Pulmonary artery endothelial cell (primary cell): ENCODE measurements at places on chromosomes 6 and 20. TPM values are rescaled to one million over a fixed set of nuclear protein-coding genes. Genes with fewer than 3 reads are reported as not detected.

DNA sequence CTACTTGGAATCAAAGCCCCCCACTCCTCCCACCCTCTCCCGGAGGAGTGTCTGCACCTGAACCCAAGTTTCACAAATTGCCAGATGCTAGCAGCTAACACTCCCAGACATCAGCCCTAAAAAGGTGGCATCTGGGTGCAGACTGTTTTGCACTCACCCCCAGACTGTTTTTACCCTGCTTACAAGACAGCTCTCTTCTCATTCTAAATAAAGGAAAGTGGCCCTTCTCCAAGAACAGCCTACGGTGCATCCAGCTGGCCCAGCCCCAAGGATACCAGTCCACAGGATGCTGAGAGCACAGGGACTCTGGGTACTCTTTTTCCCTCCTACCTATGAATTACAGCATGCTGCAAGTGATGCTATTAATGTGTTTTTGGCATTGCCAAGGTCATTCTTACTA, 842.0 kb upstream of the FLRT3 start:
- no peak for DNase-seq

GNAS-AS1 gene
- 0.07 and 0.11 TPM in 2 replicates for total RNA-seq

LGSN gene
- total RNA-seq: not detected in 2 replicates

GRCh38 chr6:46175446-46175845, 4.7 kb upstream of the ENPP5 start:
- DNase-seq: no peak

DNA sequence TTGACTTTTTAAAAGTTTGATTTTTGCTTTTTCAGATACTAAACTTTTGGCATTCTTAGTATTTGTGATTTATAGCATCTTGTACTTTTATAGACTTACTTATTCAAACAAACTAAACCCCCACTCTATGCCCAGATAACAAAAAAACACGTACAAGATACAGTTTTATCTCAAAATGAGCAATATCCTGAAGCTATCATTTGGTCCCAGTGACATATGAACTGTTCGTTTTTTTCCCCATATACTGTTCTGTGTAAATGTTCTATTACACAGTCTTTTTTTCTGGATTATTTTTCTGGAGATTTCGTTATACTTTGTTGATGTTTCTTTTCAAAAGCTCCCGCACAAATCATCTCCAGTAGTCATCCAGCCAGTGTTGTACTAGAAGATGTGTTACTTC, 27.3 kb upstream of the SERINC3 start:
- DNase-seq: no peak

DNA sequence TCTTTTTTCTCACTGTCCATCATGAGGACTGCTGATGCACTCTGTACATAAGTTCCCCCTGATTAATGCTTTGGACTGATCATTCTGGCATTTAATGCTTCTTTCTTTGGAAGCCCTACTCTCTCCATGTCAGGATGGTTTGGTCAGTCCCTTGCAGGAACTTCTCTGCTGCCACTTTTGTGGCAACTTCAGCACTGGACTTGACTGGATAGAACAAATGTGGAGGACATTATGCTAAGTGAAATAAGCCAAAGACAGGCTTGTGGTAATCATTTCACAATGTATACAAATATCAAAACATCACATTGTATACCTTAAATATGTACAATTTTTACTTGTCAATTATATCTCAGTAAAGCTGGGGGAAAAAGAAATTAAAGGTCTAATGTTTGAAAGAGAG, 12.2 kb upstream of the BRPF3 start:
- no peak for DNase-seq

MUCL3 gene
- not detected in 2 replicates for total RNA-seq

- DNase-seq: no peak
These were observed 5.6 kb downstream of the RAB23 start for GRCh38 chr6:57216235-57217101.

NKAIN2 gene
- not detected in 2 replicates for total RNA-seq

CLVS2 gene
- not detected in 2 replicates for total RNA-seq

DNA sequence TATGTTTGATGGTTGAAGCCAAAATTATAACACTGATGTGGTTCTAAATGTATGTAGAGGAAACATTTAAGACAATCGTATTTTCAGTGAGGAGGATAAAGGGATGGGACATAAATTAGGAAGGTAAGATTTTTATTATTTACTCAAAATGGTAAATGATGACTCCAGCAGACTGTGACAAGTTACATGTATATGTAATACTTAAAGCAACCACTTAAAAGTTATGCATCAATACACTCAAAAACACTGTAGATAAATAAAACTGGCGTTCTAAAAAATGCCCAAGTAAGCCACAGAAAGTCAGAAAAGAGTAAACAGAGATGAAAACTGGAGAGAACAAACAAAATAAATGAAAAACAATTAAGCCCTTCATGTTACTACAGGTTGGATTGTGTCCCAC, 18.7 kb downstream of the HLA-DMB start:
- DNase-seq: no peak

LAMP5 gene
- 0.14 and 0.59 TPM in 2 replicates for total RNA-seq

DNA sequence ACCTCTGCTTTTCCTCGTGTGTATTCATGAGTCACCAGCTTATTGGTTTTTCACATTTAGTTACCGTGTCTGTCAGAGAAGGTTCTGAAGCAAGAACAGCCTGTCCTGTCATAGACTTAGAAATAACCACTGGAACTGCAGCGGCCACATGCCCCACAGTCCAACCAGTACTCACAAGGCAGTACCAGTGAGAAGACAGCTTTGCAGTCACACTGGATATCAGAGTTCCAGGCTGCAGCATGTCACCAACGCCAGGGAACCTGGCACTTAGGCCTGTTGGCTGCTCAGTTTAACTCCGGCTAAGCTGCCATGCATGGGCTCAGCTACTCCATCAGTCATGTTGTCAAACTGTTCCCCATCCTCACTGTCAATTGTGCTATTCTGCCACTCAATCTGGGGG, 40.1 kb downstream of the ADNP start:
- no peak for DNase-seq

- DNase-seq: no peak
These were observed 111.4 kb downstream of the FYN start for GRCh38 chr6:111761783-111762312.

DNA sequence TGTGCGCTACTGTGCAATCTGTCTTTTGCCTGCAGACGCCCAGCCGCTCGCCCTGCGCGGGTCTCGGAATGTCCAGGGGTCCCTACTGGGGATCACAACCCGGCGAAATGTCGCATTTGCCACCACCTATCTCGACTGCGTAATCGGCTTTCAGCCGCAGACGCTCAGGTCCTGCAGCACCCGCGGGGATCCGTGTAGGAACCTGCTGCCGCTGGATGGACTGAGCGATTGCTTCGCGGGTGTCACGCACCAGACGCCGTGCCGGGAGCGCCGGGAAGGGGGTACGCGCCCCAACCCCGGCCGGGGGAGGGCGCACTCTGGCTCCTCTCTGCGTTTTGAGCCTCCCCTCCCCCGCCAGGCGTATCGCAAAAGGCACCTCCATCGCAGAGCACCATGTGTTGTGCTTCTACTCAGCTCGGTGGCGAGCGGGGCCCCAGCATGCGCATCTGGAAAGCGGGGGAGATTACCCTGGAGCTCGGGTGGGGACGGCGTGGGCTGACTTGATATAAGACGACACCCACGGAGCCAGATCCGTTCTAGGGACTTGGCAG, 747 bp upstream of the PTPRA start:
- no peak for DNase-seq

DNA sequence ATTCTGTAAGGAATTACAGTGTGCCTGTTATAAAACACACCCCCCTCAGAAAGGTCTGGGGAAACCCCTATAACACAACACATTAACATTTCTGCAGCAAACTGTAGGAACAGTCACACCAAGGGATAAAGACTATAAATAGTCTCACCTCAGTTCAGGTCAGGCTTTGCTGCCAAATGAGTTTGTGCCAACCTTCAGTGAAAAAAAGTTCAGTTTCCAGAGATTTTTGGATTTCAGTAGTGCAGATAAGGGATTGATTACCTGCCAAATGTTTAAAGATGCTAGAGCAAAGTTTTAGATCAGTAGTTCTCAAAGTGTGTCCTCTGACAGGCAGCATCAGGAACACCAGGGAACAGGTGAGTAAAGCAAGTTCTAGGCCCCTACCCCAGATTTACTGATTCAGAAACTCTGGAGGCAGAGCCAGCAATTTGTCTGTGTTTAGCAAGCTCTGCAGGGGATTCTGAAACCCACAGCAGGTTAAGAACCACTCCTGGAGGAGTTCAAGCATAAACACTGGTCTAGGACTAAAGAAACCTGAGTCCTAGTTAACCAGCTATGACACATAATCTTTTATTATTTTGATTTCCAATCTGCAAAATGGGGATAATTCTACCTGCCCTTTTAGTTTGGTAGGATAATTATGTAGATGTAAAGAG, 111.0 kb downstream of the RCAN2 start:
- DNase-seq: no peak

- no peak for DNase-seq
These were observed 29.4 kb downstream of the PRR18 start for GRCh38 chr6:166278579-166279392.

DNA sequence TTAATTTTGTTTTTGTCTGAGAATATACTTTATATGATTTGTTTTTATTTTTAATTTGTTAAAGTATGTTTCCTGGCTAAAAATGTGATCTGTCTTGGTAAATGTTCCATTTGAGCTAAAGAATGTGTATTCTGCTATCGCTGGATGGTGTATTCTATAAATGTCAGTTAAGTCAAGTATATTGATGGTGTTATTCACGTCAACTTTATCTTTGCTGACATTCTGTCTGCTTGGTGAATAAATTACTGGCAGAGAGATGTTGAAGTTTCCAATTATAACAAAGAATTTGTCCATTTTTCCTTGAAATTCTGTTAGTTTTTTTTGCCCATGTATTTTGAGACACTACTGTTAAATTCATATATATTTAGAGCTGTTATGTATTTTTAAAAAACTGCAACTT, 1131.8 kb upstream of the GJE1 start:
- DNase-seq: no peak

DNA sequence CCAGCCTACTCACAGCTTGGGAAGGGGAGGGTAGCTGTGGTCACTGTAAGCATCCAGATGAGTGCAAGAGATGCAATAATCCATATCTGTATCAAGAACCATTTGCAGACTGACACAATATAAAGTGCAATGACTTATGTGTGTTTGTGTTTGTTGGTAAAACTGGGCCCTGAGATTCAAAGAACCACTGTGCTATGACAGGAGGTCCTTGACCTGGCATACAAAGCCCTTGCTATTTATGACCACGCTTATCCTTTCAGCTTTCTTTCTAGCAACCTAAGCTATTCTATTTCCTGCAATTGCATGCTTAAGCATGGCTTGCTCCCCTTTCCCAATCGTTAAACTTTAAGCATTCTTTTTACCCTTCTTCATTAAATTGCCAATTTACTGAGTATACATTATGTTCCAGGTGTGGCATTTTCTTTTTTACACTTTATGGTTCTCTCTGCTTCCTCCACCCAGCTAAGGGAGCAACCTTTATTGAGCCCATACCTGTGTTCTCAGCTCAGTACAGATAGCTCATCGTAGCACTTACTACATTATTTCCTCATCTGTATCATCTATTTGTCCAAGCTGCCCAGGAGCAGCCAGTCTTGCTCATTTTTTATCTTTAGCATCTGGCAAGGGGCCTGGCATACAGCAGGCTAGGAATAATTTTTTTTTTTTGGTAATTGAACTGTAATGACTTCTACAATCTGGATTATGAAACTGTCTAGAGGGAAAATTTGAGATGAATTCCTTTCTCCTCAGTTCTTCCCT, 3.5 kb downstream of the MCUR1 start:
- DNase-seq: no peak

DNA sequence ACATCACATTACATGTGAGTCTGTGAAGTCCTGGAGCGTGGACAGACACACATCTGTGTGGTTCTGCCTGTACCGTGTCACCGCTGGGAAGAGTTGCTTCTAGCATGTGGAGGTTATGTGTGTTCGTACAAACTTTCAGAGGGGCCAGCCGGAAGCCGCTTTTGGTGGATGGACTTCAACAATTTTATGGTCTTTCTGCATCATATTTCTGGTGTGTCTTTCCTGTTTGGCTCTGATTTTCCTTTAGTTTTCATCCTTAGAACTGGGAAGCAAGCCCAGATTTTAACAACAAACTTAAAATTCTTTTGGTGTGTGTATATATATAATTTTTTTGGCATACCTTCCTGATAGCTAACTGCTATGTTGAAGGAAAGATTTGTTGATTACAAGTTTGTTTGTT, 71.2 kb downstream of the TIAM2 start:
- no peak for DNase-seq

PNPLA1 gene
- total RNA-seq: not detected in 2 replicates

GRCh38 chr6:45801471-45802289, 214.0 kb downstream of the CLIC5 start:
- no peak for DNase-seq

DNA sequence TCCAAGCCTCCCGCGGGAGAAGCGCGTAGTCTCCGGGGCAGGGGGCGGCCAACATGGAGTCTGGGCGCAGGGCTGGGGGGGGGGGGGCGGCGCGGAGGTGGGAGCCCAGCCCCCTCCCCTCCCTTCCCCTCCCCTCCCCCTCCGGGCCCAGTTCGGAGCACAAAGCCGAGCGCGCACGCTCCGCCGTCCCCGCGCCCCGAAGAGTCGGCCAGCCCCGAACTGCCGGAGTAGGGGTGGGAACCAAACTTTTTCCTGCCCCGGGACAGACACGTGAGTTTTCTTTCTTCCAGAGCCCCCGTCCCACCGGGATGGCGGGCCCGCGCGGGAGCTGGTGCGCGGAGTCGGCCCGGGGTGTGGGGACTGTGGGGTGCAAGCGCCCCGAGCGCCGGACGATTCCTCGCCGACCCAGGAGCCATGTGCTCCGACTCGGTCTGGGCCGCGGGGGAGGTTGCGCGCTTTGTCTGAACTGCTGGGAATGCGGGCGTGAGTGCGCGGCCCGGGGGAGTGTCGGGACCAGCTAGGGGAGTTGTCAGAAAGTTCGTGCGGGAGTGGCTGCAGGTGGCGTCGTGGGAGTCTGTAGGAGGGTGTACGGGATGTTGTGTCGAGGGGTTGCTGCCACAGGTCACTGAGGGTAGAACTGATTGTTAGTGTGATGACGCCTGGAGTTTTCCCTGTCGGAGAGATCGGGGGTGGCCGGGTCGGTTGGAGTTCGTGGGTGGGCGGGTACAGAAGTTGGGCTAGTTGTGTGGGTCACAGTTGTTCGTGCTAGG, 1.2 kb downstream of the TGIF2 start:
- DNase-seq: no peak

DNA sequence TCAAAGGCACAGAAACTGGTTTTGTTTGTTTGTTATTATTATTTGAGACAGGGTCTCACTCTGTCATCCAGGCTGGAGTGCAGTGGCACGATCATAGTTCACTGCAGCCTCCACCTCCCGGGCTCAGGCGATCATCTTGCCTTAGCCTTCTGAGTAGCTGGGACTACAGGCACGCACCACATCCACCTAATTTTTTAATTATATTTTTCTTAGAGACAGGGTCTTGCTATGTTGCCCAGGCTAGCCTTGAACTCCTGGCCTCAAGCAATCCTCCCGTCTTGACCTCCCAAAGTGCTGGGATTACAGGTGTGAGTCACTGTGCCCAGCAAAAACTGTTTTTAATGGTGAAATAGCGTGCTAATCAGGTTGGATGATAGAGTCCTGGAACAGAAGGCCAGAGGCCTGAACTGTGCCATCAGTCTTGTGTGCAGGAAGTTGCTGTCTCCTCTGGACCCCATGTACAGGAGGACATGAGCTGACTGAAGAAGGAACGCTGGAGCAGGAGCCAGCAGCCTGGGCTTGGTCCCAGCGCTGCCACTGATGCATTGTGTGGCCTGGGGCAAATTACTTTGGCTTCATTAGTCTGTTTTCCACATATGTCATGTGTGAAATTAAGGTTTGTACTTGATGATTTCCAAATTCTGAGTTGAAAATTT, 4.9 kb downstream of the TM9SF4 start:
- no peak for DNase-seq

SOX4 gene
- 57.8 and 61.7 TPM in 2 replicates for total RNA-seq
